ENCODE measurements at places on chromosomes 1 and 21.

DNA sequence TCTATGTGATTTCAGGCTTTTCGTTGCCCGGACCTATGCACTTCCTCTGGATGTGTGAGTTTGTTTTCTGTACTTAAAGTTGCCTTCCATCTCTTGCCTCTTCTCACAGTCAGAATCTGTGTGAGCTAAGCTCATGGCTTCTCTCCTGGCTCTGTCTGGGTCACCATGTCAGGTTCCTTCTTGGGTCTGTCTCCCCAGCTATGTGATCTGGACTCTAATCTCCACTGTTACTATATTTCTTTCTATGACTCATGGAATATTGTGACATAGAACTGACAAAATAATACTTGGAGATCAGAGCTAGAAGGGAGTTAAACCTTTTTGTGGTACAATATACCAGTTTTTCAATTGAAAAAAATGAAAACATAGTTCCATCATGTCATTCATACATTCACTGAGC lies 172.7 kb upstream of the FGGY start:
- DNase-seq, result no peak

DNA sequence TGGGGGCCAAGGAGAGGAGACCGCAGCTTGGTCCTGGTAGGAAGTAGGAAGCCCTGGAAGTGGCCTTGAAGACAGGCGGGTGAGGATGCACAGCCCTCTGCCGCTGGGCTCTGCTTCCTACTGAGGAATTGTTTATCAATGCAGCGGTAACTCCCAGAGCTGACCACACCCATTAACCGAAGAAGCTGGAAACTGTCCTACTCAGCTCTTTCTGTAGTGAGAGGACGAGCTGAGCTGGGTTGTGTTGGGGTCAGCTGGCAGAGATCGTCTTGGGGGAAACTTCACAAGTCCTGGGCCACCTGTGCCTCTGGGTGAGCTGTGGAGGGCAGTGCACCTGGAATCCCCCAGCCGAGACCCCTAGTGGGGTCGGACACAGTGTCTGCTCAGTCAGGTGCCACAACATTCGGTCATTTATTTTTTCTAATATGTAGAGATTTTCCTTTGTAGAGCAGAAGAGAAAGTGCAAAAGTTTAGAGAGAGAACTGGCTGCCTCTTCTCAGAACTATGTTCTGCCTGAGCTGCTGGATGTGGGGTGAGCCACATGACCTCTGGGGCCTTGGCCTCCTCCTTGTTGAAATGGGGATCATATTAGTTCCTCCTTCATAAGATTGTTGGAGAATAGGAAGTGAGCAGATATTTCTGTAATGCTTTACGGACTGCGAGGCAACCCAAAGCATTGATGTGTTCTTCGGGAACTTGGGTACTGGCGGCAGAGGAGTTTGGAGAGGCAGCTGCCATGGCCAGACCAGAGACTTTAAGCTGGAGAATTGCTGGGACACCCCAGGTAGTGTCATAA lies 3.6 kb downstream of the NECAP2 start:
- no peak for DNase-seq

- no peak for DNase-seq
These were observed 4.3 kb downstream of the SERTAD4 start for GRCh38 chr1:210236840-210237409.

- no peak for DNase-seq
These were observed 225.8 kb upstream of the TNR start for GRCh38 chr1:175969231-175969630.

DNA sequence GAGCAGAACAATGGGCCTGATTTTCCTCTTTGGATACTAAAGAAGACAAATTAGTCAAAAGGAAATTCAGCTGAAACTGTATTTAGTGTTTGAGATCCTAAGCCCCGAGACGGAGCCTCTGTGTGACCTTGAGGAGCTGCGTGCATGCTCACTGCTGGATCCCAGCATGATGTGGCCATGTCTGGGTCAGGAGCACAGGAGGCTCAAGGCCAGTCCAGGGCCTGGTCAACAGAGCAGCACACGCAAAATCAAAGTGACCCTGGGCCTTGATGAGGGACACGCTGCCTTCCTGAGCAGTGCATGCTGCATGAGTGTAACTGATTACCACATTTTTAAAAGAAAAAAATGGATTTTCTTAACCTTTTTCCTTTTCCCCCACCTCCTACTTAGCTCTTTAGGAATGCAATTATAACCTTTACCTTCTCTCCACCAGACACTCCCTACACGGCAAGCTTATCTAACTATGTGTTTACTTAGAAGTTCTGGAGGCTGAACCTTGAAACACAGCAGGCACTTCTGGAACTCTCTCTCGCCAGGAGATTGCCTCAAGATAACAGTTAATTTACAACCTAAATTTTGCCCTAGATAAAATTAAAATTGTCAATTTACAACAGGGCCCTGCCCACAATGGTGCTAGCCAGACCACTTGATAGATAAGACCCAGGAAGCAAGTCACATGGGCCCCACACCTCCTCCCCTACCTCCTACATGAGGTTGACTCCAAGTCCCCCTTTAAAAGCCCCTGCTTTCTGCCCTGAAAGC lies 144.6 kb downstream of the LRIG2 start:
- DNase-seq, result no peak

DNA sequence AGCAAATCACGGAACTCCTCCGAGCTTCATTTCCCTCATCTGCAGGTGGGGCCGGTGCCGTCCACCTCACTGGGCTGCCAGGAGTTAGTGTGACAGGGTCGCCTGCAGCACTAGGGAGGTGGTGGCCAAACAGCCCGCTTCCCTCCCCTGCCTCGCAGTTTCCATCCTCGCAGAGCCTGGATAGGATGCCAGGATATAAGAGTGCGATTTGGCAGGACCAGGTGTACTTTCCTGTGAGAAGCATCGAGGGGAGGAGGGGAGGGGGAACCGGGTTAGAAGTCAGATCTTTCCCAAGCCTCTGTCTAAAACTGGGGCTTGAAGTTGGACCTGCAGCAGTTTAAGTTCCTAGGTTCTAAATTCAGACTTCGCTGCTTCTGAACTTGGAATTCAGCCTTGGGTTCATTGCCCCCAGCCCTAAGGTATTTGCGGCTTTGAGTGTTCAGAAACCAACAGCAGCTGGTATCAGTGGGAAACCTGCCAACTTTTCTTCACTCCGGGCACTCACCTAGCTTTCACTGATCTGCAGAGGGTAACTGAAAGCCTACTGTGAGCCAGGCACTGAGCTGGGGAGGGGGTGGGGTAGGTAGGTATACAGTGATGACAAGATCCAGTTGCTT lies 1.7 kb upstream of the JUN start:
- DNase-seq, result no peak

DNA sequence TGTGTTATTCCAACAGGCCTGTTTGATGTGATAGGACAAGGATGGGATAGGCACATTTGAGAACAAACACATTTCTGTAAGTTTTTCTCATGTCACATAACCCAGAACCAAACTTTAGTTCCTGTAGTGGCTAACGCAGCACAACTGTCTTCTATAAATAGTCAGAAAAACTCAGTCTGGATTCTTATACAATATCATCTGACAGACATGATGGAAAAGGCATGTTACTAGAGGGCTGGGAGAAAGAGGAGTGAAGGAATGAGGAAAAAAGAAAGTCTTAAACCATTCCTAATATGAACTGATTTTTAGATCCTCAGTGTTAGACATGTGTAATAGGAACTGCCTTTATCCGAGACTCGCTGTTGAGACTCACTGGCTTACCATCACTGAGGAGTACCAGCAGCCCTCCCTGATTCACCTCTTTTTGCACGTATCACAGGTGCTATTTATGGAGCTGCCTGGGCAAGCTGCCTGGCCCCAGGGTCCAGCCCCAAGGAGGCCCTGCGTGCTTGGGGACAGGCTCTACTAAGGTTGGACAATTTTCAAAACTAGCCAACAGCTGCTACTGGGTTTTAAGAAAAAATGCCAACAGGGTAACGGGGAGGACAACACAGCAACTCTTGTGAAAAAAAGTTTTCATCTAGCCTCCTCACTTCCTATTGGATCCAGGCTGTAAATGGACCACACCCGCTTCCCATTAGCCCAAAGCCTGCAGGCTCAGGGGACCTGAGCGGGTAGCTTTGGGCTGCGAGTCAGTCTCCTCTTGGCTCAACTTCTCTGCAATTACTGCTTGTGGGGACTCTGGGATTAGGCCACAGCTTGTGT lies 30.7 kb upstream of the SERBP1 start:
- no peak for DNase-seq

DNA sequence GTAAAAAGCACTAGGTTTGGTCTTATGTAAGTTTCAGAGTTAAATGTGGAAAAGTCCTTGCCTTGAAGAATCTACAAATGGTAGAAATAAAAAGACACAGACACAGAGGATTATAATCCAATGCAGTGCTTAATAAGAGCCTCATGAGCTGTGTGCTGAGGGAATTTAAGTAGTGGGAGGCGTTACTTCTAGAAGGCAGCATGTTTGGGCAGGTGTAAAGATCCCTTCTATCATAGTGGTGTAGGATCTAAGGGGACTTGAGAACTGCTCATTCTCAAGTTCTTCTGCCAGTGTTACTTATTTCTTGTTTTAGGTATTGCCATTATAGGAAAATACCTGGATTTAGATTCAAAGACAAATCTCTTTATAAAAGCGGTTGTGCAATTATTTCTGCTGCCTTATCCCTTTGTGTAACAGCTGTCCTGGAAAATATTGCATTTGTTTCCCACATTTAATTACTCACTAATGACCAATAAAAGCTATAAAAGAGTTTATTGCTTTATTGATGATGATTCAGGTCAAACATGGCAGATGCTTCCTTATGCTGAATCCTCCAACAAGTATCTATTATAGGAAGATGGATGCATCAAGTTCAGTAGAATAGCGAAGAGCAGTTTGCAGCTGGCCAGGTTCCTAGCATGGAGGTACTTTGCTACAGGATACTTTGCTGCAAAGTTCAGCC lies 132.5 kb upstream of the IVNS1ABP start:
- DNase-seq, result no peak

GRCh38 chr1:54814126-54814498 lies 13.0 kb upstream of the TTC22 start:
- DNase-seq, result no peak

- no peak for DNase-seq
These were observed 104.6 kb upstream of the L1TD1 start for GRCh38 chr1:62090016-62090415.

- no peak for DNase-seq
These were observed 223.1 kb upstream of the PKN2 start for GRCh38 chr1:88461007-88461406.

DNA sequence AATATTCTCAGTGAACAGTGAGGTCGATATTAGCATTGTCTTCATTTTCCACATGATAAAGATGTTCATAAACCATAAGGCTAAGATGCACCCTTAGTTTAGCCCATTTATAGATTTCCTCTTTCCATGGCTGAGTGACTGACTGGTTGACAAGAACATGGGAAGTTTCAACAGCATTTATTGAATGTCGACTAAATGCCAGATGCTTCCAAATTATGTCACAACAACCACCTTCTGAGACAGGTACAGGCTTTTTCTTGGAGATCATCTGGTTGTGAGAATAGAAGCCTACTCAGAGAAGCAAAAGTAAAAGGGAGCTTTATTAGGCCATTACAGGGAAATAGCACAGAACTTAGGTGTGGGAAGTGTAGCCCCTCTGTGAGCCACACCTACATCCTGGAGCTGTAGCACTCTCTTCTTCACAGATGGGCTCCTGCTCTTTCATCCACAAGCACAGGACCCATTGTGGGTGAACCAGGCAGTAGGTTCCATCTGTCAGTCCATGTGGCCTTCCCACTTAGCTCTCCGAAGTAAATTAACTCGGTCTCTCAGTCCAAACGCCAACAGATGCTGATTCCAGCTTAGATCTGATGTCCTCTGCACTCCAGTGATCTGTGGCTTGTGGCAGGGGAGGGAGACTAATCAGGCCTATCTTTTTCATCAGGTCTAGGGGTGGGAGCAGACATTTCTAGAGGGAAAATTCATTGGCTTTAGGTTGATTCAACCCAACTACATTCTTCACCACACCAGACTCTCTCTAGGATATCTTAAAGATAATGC lies 14.3 kb downstream of the ATP2B4 start:
- no peak for DNase-seq

DNA sequence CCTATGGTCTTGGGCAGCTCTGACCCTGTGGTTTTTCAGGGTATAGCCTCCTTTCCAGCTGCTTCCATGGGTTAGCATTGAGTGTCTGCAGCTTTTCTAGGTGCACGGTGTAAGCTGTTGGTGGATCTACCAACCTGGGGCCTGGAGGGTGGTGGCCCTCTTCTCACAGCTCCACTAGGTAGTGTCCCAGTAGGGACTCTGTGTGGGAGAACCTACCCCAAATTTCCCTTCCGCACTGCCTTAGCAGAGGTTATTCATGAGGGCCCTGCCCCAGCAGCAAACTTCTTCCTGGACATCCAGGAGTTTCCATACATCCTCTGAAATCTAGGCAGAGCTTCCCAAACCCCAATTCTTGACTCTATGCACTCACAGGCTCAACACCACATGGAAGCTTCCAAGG lies 111.0 kb upstream of the C1orf87 start:
- DNase-seq, result no peak

GRCh38 chr21:45391743-45392572 lies 13.0 kb upstream of the COL18A1 start:
- no peak for DNase-seq

DNA sequence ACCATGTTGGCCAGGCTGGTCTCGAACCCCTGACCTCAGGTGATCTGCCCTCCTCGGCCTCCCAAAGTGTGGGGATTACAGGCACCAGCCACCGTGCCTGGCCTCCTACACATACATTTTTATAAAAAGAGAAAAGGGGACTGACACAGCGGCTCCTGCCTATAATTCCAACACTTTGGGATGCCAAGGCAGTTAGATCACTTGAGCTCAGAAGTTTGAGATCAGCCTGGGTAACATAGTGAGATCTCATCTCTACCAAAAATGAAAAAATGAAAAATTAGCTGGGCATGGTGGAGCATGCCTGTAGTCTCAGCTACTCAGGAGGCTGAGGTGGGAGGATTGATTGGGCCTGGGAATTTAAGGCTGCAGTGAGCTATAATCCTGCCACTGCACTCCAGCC lies 23.4 kb downstream of the ZNF281 start:
- no peak for DNase-seq

DNA sequence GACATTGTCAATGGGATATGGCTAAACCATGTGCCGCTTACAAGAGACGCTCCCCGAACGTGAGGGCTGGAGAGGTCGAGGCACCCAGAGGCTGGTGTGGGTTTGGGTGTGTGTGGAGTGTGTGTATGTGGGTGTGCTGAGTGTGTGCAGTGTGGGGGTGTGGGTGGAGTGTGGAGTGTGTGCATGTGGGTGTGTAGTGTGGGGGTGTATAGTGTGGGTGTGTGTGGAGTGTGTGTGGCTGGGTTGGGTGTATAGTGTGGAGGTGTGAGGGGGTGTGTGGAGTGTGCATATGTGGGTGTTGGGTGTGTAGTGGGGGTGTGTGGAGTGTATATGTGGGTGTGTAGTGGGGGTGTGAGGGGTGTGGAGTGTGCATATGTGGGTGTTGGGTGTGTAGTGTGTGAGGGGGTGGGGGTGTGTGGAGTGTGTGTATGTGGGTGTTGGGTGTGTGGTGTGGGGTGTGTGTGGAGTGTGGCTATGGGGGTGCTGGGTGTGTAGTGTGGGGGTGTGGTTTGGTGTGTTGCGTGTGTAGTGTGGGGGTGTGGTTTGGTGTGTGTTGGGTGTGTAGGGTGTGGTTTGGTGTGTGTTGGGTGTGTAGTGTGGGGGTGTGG lies 42.2 kb downstream of the SLC19A1 start:
- no peak for DNase-seq

GRCh38 chr1:215056584-215056983 lies 26.0 kb upstream of the KCNK2 start:
- no peak for DNase-seq

Data from activated CD8-positive, alpha-beta memory T cell treated with anti-CD3 and anti-CD28 coated beads, Interleukin-2, amount 10 ng/mL, durations not matched to agents 7 days and 5 days (primary cell).